ENCODE measurements at places on chromosomes 11 and 22.

DNA sequence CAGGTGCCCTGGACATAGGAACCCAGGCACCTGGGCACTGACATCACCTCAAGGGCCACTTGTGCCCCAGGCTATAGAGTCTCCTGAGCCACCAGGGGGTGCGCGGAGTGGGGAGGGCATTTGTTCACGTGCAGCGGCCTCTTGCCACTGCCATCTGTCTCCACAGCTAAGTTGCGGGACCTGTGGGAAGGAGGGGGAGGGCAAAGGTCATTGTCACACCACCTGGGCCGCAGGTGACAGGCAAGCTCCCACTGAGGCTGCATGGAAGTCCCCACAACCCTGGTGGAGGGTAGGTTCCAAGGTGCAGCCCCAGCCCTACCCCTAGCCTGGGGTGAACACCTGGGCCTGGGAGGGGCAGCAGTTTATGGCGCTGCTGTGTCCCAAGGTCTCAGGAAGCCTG, 79.5 kb downstream of the PIWIL3 start:
- no peak for DNase-seq

DNA sequence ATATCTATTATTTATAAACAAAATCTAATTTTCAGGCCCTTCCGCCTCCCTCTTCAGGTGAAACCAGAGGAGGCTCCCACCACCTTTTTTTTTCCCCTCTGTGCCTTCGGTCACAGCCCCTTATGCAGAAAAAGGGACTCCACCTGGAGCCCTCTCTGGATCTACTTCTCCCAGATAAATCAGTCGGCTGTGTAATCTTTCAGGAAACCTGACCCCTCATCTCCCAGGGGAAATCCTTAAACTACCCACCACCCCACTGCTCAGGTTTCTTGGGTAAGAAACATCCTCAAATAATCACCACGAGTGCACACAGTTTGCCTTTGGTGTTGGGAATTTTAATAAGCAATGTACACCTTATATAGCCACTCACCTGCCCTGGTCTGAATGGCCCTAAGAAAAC, 104.2 kb downstream of the NAV2 start:
- no peak for DNase-seq

- DNase-seq = no peak
Observed at GRCh38 chr22:26621663-26622062, at the start of gene CRYBA4. Gene CRYBA4 (plus strand): TSS chr22:26621963. CDS start chr22:26622597, 634 bp downstream.

- DNase-seq = peak; percentile 7
Observed at GRCh38 chr22:24503137-24503842, 8.2 kb downstream of the UPB1 start.

- no peak for DNase-seq
Observed at GRCh38 chr22:27239520-27239919, 562.0 kb downstream of the MN1 start.

All from substantia nigra (tissue), 51 donors.